ENCODE measurements at places on chromosomes 7 and 10.

DNA sequence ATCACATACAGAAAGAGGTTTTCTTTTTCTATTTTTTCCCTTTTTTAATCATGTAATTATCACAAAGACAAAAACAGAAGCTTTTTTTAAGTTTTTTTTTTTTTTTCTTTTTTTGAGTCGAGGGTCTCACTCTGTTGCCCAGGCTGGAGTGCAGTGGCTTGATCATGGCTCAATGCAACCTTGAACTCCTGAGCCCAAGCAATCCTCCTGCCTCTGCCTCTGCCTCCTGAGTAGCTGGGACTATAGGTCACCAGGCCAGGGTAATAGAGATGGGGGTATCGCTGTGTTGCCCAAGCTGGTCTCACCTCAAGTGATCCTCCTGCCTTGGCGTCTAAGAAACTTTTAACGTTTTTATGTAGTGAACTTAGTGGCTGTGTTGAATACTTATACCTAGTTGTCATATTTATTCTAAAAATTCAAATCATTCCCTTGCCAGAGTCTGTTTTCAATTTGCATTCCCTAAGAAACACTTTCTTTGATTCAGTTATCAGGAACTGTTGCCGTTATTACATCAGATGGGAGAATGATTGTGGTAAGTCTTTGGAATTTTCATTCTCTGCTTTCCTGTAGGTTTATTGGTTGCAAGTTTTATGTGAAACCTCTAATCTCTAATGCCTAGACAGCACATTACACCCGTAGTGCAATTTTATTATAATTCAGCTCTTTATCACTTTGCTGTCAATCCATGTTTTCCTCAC, 1.3 kb downstream of the LSM8 start:
- DNase-seq = no peak

GRCh38 chr7:28606421-28606820, 194.1 kb downstream of the CREB5 start:
- DNase-seq = no peak

DNA sequence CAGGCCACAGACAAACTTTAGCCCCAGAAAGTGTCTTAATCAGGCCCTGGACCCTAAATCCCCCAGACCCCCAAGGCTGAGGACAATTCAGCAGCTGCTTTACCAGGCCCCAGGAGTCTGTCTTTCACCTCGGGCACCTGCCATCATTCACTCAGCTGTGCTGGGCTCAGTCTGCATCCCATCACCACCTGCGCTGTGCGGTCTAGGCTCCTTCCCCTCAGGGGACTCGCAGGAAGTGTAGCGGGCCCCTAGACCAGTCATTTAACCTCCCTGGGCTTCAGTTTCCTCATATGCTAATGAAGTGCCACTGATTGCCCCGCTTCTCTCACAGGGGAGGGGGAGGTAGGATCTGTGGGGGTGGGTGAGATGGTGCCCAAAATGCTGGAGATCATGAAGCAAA, 76.4 kb upstream of the ZMIZ1 start:
- DNase-seq = no peak

- DNase-seq = peak; percentile 49
Observed at GRCh38 chr7:137209151-137209817, 134.2 kb downstream of the PTN start.

- DNase-seq = no peak
Observed at GRCh38 chr10:66627156-66627555, 298.7 kb upstream of the LRRTM3 start.

DNA sequence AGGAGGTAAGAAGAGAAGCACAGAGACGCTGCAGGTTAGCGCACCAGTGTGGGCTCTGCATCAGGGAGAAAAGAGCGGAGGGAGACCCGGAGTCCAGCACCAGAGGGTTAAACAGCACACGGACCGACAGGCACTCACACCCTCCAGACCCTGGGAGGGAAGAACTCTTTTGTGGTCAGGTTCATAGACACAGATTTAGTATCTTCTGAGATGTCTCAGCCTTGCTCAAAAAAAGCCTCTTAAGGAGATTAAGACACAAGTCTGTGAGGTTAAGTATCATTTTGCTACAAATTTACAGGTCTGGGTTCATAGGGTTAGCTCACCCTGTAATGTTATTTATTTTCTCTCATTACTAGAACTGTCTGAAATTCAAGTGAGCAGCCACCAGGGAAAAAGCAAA, 16.8 kb upstream of the NDST2 start:
- DNase-seq = no peak

DNA sequence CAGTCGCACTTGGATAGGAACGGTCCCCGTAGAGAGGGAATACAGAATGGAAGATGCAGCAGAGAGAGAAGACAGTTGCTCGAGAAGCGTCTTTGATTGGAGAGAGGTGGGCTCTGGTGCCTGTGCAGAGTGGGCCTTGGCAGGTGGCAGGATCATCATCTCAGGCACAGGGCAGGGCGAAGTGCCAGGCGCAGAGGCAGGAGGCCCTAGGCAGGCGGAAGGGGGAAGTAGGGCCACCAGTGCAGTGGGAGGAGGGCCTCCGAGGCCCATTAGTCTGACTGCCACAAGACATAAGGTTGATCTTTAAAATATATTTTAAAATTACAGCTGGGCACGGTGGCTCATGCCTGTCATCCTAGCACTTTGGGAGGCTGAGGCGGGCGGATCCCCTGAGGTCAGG, 10.1 kb downstream of the CARD11 start:
- no peak for DNase-seq

GRCh38 chr10:59678884-59679301, 30.8 kb downstream of the SLC16A9 start:
- DNase-seq = no peak

DNA sequence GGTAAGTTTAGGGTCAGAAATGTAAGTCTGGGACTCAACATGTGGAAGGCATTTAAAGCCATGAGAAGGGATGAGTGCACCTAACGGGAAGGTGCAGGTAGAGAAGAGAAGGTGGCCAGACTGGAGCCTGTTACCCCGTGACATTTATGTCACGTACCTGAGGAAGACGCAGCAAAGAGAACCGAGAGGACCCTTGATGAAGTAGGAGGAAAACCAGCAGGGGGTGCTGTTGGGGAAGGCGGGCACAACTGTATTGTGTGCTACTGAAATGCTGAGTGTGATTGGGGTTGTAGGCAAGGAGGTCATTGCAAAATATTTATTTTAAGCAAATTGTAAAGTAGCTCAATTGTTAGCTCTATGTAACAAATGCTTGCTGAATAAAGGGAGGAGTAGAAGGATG, 338.2 kb upstream of the PRKCQ start:
- no peak for DNase-seq

DNA sequence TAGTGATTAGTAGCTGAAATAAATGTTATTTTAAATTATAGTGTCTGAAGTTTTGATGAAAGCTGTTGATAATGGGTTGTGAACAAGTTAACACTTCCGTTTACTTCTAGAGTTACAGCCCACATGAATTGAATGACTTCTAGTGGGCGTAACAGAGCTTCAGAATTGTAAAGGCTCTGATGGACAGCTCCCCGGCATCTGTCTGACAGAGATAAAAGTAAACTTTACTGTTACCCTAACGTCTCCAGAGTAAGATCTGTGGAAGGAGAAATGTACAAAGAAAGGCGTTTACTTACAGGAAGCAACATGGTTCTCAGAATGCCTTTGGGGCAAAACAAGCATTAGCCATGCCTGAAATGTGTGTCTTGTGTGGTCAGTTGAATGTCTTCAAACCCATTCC, 124.4 kb downstream of the ADARB2 start:
- no peak for DNase-seq

GRCh38 chr7:43754596-43754995, 3.9 kb upstream of the BLVRA start:
- no peak for DNase-seq

DNA sequence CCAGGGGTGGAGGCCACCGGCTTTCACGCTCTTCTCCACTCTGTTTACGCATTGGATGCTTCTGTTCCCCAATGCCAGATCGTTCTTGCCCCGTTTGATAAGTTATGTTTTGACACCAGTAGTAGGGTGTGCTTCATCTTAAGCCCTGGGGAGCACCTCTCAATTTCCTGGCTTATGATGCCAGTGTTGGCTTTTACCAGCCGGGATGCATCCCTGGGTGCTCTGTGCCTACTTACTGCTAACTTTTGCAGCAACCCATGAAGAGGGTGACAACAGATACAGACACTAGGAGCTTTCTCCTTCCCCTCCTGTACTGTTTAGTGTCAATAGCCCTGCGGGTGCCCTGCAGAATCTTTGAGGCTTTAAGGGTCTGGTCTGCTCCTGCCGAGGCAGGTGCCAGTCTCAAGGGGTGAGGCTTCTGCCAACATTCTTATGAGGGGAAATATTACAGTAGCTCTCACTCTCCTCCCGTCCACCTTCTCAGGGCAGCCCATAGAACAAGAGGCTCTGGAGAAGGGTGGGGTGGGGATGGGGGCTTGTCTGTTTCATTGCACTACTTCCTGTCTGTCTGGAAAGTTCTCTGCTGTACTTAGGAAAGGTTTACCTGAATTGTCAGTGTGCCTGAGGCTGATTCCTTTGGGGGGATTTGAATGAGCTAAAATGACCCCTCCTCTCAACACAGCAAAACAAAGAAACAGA, 23.3 kb downstream of the ADCY1 start:
- DNase-seq = no peak

GRCh38 chr7:81231301-81231838, 312.5 kb upstream of the SEMA3C start:
- DNase-seq = no peak

- peak; percentile 97 for DNase-seq
Observed at GRCh38 chr10:3107426-3107961, 40.1 kb downstream of the PFKP start.

All from skeletal muscle cell (primary cell).